AG08396 (cell line): ENCODE measurements at places on chromosomes 3 and 15.
A peak's percentile ranks its signal among the peaks of the same experiment; 100 is the strongest.

GRCh38 chr15:100495861-100496260 is 32.9 kb downstream of the CERS3 start:
- DNase-seq, result no peak

GRCh38 chr3:28867836-28868235 is 413.0 kb upstream of the RBMS3 start:
- DNase-seq, result no peak

GRCh38 chr3:184578822-184579221 is 17.2 kb downstream of the EPHB3 start:
- DNase-seq, result no peak

- no peak for DNase-seq
Measured at GRCh38 chr3:179438841-179439240, 12.4 kb downstream of the GNB4 start.

GRCh38 chr3:73319179-73319769 is 257.8 kb downstream of the EBLN2 start:
- no peak for DNase-seq

DNA sequence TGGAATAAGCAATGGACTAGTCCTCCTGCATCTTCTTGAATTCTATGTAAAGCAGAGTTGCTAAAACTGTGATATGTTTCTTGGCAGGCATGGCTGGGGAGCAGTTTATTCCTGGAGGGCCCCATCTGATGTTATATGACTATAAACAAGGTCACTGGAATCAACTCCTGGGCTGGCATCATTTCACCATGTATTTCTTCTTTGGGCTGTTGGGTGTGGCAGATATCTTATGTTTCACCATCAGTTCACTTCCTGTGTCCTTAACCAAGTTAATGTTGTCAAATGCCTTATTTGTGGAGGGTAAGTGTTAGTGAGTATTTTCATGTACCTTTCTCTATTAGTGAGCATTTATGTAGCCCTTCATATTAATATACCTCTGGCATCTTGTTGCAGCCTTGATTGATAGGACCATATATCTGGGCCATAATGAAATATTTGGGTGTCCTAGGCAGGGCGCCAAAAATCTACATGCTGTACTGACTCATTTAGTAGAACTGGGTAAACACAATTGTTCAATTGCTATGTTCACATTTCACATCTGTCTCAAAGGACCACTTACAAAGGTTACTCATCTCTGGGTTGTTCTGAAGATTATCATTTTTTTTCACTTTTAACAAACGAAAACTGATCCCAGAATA is 52.6 kb upstream of the ADGRG7 start:
- DNase-seq, result no peak

DNA sequence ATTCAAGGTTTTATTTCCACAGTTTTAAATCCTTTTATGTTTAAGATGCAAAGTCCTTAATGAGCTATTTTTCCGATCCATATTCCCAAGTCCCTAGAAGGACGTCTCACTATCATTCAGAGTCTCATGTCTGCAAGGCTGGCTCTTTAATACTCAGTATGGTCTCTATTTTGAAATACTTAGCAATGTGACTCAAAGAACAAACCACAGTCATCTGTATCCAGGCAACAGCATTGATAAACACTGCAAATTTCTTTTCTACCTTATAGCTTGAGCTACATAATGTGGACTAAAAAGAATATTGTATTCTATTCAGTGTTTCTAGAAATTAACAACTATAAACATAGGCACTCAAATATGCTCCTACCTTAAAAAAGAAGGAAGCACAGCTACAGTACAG is 588.3 kb upstream of the NAALADL2 start:
- peak; percentile 60 for DNase-seq

DNA sequence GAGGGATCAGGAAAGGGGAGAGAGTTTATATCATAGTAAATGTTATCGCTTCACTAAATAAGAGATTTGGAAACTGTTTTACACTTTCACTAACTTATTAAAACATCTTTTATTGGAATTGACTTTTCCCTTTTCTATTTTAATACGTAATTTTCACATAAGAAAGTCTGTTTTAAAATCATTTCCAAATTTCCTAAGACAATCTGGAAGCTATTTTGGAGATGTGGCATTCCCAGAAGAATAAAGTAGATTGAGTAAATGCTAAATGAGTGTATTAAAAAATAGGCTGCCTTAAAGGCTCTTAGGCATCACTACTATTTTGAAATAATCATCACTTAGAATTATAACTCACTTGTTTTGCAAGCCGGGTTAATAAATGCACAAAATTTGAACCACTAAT is 763.5 kb downstream of the EDEM1 start:
- no peak for DNase-seq

- DNase-seq, result peak; percentile 12
Measured at GRCh38 chr3:112822064-112823055, 24.3 kb downstream of the CD200R1L start.

DNA sequence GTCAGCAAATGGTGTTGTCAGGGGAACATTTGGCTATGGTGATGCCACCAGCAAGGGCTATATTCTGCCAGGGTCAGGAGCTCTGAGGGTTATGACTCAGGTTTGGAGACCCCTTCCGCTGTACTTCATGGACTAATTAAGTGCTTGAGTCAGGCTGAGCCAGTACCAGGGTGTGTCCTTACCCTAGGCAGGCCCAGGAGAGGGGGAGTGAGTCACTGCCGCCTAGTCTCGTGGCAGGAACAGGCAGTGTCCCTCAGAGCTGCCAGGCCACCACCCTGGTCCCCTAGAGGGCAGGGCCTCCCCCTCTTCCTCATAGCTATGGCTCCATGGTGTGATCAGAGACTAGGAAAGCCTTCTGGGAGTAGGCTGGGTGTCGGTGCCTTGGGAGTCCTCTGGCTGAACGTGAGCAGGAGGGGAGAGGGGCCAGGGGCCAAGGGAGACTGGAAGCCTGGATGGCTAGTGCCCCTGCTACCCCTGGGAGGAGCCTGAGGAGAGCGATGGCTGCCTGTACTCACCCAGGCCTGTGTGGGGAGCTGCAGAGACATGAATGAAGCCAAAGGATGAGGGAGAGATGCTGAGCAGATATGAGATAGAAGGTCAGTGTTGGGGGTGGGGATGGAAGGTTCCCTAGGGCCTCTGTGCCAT is 10.6 kb downstream of the MAPKAPK3 start:
- DNase-seq, result peak; percentile 62

DNA sequence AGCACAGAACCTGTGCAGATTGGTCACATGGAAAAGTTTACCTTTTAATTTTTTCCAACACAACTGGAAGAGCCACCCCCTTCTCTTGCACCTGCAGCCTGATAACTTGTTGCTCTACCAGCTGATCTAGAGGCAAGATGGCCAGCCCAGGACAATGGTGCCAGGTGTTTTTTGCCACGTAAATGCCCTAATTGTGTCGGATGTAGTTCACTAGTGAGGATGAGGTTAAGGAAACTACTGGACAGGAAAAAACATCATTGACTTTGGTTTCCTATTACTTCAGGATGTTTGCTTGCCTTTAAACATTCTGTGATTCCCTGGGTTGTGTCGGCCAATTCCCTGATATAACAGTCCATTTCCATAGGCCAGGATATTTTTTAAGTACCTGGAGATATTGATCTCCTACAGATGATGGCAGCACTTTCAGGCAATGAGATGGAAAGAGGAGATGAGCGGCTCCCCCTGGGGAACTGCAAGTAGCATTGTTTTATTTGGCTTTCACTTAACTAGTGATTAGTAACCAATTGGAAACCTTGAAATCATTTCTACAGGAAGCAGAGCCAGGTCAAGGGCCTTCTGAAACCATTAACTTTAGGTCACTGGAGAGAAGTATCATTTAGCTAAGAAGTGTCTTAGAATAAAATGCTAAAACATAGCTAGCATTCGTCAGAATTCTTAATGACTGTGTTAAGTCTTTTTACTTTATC is 72.5 kb downstream of the OSBPL10 start:
- no peak for DNase-seq

DNA sequence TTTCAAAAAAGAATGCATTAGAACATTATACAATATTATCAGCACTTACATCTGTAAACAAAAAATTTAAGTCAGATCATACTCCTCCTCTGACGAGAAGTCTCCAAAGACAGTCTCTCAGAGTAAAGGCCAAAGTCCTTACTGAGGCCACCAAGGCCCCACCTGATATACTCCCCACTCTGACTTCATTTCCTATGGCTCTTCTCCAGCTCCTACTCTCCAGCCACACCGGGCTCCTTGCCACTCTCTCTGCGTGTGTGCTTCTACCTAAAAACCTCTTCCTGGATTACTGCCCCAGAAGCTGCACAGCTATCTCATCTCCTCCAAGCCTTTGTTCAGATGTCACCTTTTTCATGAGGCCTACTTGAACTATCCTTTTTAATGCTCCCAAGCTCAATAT is 5.0 kb downstream of the DCP1A start:
- no peak for DNase-seq

- no peak for DNase-seq
Measured at GRCh38 chr3:8761866-8762265, 7.5 kb downstream of the OXTR start.

DNA sequence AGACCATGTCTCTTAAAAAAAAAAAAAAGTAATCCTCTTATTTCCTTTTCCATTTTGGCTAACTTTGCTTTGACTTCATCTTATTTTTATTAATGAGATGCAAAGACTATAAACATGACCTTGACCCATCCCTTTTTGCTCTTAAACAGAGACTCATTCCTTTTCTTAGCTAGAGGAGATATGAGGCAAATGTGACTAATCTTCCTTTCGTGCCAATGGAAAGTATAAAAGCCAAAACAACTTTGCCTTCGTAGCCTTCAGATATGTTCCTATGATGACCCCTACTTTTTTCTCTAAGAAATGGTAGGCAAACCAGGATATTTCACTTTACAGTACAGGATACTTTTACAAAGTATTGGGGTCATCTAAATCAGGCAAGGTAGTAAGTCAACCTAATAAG is 36.9 kb upstream of the GOLGB1 start:
- DNase-seq, result peak; percentile 20

DNA sequence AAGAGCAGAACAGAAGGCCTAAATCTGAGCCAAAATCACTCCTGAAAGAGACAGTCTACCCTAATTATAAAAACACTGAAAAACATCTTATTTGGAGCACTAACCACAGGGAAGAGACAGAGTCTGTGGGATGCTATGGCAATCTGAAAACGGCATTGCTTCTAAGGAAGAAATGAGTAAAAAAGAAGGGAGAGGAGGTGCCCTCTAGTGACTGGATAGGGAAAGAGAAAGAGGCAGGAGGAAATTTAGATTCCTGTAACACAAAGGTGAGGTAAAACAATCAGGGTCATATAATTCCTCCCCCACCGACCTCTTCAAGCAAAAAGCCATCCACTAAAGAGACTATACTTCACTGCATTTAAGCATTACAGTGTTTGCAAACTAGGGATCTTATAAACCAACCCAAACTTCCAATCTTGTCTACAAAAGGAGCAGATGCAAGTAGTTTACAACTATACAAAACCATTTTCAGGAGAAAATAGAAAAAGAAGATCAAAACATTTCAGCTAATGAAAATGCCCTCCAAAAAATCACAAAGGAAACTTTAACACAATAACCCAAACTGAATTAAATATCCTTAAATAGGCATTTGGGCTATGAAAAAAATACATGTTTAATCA is 32.6 kb downstream of the HACD2 start:
- peak; percentile 18 for DNase-seq

DNA sequence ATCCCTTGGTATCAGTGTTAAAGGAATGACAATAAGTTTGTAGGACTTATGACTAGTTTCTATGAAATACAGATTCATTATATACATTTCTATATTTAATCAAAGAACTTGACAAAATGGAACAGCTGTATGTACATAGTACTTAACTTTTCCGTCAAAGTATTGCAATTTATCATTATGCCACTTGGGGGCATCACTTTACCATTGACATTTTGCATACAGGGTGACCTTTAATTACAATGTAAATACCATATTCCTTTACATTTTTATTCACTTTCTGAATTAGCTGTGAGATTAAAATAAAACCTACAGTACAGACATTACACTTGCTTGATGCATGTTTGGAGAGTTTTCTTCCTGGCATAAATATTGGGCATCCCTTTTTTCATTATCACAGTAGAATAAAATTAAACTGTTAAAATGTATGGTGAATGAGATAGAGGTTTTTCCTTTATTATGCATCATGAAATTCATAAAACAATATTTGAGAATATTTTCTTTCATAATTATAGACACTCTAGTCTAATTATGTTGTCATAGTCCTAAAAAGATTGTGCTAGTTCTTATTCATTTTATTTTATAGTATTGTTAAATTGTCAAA is 6.9 kb downstream of the NEK11 start:
- no peak for DNase-seq

GRCh38 chr15:34217587-34218225 is 7.1 kb upstream of the EMC4 start:
- no peak for DNase-seq

DNA sequence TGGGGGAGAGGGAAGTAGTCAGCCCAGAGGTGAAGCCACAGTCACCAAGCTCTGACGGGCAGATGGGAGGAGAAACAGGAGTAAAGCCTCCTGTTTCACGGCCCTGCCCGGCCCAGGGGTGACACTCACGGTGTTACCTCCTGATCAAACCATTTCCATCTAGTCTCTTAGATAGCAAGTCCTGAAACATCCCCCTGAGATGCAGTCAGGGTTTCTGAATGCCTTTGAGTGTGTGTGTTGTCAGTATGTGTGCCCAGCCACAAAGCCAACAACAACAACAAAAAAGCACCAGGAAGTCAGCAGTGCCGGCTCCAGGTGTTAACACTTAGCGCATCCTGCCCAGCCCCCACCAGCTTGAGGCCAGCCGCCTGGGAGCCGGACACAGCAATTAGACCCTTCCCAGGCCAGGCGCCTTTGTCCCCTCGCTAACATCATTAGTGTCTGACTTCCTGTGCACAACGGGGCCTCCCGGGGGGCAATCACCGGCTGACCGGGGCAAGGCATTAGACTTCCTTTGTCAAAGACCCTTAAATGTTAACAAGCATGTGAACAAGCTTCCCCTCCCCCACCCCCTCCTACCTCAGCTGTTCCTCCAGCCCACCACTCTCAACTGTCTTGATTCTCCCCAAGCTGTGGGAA is 34.5 kb downstream of the IL17RD start:
- no peak for DNase-seq

- no peak for DNase-seq
Measured at GRCh38 chr3:18712713-18713576, 287.8 kb upstream of the SATB1 start.

DNA sequence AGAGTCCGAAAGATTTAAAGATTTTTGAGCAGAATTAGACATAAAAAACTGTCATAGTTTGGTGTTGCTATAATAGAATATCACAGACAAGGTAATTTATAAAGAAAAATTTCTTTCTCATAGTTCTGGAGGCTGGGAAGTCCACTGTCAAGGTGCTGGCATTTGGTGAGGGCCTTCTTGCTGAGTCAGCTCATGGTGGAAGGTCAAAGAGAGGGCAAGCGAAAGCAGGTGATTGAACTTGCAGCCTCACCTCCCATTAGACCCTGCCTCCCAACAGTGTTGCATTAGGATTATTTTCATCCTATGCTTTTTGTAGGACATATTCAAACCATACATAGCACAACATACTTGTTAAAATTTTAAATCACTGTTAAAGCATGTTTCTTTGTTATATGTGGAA is 9.9 kb downstream of the SELENOT start:
- DNase-seq, result no peak

GRCh38 chr15:71066983-71067382 is 48.3 kb upstream of the THSD4 start:
- DNase-seq, result peak; percentile 40

GRCh38 chr15:76056931-76057330 is 2.9 kb upstream of the TMEM266 start:
- no peak for DNase-seq
